H7 (cell line): ENCODE measurements at places on chromosomes 12 and 14.

DNA sequence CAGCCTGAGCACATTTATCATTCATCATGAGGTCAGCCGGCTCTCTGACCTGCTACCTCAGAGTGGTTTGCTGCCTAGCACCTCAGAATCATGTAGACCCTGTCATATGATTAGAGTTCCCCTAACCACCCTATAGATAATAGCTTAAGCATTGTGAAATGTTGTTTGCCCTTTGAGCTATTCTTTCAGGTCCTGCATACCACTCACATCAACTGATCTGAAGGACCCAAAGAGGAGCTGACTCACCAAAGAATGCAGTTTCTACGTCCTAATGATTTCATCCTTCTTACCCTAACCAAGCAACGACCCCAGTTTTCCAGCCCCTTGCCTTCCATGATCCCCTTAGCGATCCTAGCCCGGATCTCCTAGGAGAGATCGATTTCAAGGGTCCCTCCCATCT, 527.9 kb downstream of the SOX5 start:
- no peak for DNase-seq

DNA sequence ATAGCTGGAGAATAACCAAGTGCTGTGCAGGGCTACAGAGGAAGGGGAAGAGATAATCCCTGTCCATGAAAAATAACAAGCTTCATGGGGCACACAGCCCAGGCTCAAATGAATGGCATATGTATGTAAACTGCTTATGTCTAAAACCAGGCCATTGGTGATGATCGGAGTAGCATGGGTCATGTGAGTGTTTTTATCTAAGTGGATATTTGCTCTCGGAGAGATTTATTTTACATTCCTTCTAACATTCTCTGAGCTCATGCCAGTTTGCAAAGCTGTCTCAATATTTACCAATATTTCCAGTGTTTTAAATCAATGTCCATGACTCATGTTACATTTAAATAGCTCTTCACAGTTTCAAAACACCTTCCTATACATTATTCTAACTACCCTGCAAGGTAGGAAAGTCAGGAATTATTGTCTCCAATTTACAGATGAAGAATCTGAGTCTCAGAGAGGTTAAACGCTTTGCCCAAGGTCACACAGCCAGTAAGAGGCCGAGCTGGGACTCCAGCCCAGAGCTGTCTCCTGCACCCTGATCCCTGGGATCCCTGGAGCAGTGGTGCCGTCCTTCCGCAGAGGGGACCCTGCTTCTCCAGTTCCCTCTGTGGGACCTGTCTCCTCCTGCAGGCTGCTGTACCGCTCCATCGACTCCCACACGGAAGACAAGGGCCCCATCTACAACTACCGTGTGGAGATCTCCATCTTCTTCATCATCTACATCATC, 186.7 kb upstream of the FKBP4 start:
- DNase-seq: no peak

DNA sequence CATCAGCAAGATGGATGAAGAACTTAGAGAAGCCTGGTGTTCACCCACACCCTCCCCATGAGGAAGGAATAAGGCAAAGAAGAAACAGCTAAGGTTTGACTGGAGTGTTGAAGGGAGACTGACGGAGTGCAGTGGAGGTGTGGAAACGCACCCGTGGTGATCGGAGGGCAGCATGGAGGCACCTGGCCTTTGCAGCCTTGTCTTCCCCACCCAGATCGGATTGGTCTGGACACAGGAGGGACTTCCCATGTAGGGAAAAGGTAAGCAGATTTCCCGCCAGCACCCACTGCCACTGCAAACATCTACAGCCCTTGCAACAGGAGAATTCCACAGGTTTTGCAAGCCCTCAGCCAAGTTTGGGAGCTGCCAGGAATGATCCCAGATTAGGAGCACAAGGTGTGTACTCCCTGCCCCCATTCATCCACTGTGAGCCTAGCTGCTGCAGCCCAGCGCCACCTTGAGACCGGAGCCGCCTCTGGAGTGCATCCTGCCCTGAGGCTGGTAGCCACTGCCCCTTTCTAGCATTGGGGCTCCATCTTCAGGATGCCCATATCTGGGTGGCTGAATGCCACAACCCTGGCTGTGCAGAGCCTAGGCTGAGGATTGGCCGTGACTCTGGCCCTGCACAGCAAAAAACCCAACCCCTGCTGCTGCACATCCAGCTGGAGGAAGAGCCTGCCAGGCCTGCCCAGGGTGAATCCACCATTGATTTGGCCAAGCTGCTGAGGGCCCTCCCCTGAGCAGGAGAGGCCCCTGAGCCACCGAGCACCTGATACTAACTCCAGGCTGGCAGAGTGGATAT, 411.1 kb downstream of the TMEM121 start:
- no peak for DNase-seq

DNA sequence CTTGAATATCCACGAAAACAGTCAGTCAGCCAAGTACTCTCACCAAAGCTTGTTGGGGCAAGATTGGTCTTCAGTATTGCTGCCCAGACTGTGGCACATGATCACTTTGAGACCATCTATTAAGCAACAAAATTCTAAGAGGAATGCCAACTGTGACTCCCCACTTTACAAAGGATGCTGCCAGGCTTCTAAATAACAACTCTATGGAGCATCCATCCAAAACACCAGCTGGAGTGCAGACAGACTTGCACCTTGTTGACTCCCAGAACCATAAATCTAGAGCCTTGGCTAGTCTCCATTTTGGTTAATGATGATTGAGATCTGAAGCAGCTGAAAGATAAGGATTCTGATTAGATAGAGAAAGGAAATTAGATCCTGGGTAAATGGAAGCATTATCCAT, 132.8 kb downstream of the DIO2 start:
- DNase-seq: no peak

DNA sequence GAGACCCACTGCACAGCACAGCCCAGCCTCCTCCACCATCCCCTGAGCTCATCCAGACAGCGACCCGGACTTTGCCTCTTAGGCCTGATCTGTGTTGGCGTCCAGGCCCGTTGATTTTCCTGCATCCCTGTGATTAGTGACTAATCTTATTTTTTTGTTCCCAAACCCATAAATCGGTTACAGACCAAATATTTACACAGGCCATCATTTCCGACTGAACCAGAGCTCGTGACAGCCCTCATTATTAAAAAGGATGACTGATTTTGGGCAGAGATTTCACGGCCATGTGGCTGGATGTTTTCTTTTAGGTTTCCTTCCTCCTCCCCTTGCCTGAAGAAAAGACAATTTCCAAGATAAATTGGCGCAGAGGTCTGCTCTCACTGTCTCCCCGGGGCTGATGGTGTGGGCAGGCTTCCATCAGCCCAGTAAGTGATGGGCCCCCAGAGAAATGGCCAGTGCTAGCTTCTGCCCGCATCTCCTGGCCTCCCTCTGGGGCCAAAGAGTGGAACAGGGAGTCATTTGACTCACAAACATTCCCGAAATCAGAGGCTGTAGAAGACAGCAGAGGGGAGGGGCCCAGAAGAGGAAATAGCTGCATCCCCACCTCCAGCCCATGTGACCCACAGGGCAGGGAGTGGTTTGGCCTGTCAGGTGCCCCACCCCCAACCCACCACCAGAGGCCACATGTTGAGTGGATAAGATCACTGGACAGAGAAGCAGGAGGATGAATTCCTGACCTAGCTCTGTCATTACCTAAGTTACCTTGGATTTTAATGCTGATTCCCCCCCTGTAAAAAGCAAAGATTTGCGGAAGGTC, 283.5 kb downstream of the KSR2 start:
- DNase-seq: peak; percentile 92

DNA sequence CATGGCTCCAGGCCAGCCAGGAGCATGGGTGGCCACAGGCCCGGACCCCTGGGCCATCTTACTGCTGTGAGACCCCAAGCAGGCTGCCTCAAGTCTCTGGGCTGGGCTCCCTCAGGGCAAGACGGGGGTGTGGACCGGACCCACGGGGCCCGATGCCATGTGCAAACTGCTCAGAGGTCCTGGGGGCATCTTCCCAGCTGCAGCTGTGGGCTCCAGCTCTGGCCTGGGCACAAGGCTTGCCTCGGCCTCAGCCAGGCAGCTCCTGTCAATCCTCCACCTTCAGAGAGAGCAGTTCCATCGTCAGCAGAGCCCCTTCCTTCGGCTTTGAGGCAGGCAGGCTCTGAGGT, 12.4 kb upstream of the GPR132 start:
- DNase-seq: peak; percentile 40

DNA sequence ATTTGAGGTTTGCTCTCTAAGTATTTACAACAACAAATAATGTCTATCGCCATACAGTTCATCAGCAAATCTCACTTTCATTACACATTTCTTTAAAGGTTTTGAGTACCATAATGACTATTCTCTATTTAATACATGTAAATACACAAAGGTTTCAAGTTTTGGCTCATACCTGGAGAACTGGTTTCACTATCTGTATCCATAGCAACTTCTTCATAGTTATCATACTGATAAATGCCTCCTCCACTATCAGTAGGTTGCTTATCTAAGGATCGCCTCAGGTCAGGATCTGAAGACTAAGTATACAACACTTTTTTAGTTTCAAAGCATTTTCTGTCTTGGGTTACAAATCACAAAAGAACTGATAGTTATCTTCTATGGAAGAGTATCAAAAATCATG, 21.4 kb downstream of the ZFC3H1 start:
- no peak for DNase-seq

- peak; percentile 88 for DNase-seq
Observed at GRCh38 chr12:124422142-124422569, 127.3 kb downstream of the RFLNA start.

DNA sequence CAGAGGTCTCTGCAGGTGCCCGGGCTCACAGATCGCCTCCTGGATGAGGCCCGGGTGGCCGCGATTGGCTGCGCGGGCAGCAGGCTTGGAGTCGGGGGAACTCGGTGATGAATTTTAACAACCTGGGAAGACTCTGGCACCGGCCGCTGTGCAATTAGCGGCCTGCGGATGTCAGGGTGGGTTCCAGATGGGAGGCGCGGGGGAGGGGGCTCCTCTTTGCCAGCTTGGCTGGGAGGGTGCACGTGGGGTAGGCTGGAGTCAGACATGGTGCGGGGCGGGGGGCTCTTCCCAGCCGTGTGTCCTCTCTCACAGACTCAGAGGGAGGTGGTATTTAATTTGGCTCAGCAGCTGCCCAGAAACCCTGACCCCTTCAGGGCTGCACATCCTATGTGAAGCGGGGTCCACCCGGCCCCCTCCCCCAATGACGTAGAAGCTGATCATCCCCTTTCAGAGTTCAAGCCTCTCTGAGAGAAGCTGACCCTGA, 81.4 kb downstream of the KIF26A start:
- peak; percentile 87 for DNase-seq

DNA sequence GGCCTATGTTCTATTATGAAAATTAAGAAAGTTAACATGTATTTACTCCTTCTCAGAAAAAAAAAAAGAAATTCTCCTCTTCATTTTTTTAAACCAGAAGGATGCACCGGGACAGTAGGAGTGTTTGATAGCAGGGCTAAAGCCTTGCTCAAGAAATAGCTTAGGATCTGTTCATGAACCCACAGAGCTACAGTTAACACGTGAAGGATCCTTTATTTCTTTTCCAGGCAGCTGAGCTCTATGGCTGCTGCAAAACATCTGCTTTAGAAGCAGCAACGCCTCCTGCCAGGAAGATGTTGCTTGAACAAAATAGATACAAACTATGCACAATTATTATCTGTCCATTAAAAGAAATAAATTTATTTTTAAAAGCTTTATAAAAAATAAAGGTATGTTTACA, 254.8 kb downstream of the PRKD1 start:
- no peak for DNase-seq

GRCh38 chr12:132444957-132445883, 44.7 kb upstream of the FBRSL1 start:
- DNase-seq: peak; percentile 86

DNA sequence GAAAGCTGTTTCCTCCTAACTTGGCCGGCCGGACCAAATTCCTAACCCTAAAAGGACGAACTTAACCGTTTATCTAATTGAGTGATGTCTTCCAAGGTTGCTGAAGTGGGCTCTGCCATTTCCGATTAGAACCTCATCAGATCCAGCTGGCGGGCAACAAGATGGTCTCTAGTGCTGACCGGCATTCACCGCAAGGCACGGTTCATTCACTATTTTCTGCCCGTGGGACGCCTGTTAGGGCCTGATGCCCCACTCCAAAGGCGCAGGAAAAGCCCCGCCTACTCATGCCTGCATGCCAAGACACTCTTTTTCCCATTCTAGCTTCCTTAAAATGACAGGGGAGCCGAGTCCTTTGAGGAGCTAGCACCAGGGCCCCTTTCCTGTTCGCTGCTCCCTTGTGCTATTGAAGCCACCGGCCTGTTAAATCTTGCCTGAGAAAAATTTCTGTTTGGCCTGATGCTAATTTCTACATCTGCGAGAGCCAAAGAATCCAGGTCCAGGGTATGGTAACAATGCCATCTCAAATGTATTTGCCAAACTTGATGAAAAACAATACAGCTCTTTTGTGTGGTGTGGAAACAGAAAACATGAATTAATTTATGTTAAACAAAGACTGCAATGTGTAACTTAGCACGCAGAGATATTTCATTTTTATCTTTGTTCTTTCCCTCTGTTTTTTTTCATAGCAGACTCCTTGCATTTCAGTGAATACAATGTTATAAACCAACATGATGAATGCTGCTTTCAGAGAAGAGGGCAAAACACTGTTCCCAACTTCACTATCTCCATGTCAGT, 1071.2 kb upstream of the USP15 start:
- peak; percentile 3 for DNase-seq

GRCh38 chr12:121578230-121579189, 2.3 kb downstream of the KDM2B start:
- peak; percentile 79 for DNase-seq

- no peak for DNase-seq
Observed at GRCh38 chr12:65343230-65343629, 64.7 kb downstream of the MSRB3 start.

DNA sequence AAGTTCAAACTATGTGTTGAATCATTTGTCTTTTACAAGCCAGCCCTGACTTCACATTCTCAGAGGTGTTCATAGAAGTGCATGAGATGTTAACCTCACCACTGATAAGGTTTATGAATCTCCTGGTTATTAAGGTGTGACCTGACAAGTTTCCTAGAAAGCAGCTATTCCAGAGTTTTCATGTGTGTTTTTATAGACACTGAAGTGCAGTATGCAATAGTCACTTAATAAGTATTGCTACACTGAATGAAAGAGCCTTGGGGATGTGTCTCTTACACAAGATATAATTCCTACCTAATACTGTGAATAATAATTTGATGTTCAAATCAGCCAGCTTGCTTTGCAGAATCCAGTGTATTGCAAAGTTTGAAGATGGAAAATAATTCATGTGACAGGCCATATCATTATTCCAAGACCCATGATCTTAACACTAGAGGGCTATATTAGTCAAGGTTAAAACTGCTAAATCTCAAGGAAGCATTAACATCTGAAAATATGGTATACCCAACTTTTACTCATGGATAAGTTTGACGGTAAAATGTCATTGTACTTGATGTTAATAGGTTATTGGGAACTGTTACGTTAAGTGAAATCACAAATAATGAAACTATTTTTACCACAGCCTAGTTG, 13.0 kb downstream of the SLC25A3 start:
- DNase-seq: no peak

GRCh38 chr14:37596790-37597472, 1.5 kb downstream of the TTC6 start:
- DNase-seq: no peak

DNA sequence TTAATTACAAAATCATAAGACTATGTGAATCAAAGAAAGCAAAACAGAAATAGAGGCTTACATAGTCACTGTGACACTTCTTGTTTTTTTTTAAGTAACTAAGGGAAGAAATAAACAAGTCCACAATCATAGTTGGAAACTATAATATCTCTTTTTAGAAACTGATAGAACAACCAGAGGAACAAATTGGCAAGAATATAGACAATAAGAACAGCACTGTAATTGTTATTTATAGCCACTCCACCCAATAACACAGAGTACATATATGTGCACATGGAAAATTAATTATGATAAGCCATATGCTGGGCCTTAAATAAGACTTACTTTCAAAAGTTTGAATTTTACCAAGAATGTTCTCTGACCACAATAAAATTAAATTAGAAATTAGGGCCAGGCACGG, 101.1 kb downstream of the PLEKHG7 start:
- DNase-seq: no peak
